ENCODE measurements at places on chromosomes 1 and 21.

DNA sequence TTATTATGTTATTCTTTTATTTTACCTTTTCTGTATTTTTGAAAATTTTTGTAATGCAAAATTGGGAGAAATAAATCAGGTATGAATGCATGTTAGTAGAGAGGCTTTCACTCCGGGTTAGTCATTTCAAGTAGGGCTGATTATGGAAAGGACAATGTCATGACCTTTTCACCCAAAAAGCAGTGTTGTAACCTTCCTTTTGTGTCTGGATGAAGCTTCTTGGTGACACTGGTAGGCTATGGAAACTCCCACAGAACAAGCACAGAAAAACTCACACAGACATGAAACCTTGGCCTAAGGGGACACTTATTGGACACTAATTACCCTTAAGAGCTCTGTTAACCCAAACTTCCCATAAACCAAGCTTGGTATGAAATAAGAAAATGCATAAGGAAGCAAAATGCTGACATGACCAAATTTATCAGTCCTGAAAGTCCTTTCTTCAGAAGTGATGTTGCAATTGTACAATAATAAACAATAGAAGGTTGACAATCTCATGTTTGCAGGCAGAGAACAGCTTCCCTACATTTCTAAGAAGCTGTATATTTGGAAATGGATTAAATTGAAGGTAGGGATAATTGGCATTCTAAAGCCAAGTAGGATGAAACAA is 70.0 kb upstream of the KCNJ15 start:
- DNase-seq, result no peak

- DNase-seq, result peak; percentile 62
Observed at GRCh38 chr1:14280909-14281308, 317.6 kb upstream of the KAZN start.

- DNase-seq, result no peak
Observed at GRCh38 chr1:8424539-8425116, 106.7 kb downstream of the SLC45A1 start.

- no peak for DNase-seq
Observed at GRCh38 chr1:71399594-71399993, 318.8 kb upstream of the ZRANB2 start.

- DNase-seq, result no peak
Observed at GRCh38 chr1:216826214-216826613, 103.0 kb upstream of the ESRRG start.

DNA sequence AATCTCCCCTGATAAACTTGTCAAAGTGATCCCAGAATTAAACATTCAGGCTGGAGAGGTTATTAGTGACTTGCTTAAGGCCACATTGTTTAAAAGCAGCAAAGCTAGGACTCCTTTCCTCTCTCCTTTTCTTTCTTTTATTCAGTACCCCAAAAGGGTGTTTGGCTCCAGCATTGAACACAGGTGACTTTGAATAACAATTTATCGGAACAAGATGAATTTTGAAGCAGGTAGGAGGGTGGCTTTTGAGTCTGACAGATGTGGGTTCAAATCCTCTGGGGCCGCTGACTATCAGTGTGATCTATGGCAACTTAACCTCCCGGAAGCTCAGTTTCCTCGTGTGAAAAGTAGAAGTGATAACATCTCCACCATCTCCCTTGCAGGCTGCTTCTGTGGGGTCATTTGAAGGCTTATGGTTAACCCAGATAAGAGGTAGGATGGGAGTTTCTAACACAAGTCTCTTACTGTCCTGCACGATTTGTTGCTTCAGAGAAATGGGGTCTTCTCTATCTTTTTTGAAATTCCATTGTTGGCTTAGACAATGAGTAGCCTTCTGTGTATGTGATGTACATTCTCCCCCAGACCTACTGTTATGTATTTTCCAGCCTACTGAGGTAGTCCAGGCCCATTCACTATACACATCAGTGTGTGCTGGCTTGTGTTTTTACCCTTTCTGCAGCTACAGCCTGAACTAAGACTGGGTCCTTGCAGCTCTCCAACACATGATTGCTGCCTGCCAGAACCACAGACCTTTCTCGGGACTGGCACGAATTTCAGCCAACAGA is 29.0 kb downstream of the JUN start:
- DNase-seq, result no peak

- DNase-seq, result no peak
Observed at GRCh38 chr21:34771512-34772028, 102.8 kb downstream of the CLIC6 start.

DNA sequence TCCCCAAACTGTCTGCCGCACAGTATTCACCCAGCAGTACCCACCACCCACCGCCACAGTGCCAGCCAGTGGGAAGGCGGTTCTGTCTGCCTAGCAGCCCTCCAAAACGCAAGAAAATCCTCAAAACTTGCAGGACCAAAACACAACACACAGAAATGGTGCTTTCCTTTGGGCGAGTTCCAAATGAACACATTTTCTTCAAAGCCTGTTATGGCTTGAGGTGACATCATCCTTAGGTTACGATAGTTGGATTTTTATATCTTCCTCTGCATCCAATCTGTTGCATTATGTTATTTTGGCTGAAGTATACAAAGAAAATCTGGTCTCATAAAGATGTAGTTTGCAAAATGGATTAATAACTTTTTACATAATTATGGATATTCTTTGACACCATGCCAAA is 8.4 kb upstream of the SPRR3 start:
- DNase-seq, result no peak

DNA sequence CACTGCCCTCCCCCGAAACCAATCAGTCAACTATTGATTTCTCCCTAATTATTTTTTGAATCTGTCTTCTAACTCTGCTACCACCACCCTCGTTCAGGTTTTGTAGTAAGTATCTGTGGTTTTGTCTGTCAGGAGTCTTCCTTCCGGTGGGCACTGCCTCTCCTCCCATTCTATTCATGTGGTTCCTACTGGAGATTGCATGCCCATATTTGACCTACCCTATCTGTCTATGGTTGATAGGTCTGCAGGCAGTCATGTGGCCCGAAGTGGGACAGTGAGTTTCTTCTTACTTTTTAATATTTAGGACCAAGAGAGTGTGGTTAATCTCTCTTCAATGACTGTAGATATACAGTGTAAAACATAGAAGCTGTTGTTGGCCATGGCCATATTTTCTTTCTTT is 17.8 kb upstream of the MAST2 start:
- DNase-seq, result no peak

- no peak for DNase-seq
Observed at GRCh38 chr1:202230061-202230938, 36.7 kb downstream of the LGR6 start.

- DNase-seq, result no peak
Observed at GRCh38 chr1:210291786-210292230, 36.9 kb upstream of the HHAT start.

- no peak for DNase-seq
Observed at GRCh38 chr21:40540216-40540615, 306.7 kb downstream of the DSCAM start.

GRCh38 chr1:19533626-19534025 is 48.3 kb upstream of the CAPZB start:
- no peak for DNase-seq

DNA sequence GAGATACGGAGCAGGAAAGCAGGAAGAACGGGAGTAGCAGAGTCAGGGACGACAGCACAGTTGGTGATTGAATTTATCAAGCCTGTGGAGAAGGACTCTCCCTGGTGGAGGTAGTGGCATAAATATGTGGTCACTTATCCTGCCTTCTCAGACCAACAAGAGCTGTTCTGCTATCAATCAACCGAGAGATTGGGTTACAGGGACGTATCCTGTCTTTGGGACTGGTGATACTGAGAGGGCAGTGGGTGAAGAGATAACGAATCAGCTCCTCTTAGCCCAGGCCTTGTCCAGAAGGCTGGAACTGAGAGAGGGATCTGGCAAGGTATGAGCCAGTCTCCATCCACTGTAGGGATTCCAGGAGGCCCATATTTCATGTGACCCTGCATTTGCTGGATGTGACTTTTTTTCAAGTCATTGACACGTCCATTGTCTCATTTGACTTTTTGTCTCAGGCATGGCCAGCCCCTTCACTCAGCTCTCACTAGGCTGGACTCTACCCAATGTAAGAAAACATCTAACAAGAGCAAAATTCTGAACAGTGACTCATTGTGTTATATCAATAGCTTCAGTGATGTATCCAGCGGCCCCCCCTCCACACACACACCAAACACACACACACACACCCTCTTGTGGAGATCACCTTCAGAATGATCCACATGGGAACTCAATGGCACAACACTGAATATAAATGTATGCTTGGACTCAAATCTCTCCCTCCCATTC is 11.3 kb downstream of the C1orf116 start:
- no peak for DNase-seq

DNA sequence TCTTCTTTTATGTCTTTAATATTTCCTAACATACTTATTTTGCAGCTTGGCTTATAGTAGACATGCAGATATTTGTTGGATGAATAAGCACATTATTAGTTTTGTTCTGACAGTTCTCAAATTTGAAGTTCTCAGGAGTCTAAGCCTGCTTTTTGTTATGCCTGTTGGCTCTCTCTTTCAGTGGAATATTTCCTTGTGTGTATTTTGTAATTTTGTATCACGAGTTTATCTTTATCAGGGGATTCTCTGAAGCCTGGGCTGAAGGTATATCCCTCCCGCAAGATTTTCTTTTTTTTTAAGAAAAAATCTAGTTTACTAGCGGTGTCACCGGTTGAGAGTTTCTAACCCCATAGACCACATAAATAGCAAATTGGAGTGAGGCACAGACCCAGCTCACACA is 105.9 kb downstream of the RGL1 start:
- DNase-seq, result no peak

GRCh38 chr21:31354122-31354521 is 10.1 kb upstream of the TIAM1 start:
- no peak for DNase-seq

DNA sequence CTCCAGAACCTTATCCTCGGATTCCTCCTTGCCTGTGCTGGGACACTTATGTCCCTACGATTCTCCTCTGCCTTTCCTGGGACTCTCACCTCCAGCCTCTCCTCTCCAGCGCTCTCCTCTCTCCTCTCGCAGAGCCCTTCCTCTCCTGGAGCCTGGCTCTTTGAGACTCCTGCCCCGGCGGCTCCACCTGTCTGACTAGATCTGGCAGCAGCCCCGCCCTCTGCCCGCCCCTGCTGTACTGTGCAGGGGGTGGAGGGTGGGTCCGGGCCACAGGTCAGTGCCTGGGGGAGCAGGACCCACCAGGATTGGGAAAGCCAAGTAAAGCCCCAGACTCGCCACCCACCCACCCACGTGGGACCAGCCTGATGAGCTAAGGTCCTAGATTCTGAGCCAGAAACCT is 1.6 kb downstream of the ELOVL1 start:
- no peak for DNase-seq

DNA sequence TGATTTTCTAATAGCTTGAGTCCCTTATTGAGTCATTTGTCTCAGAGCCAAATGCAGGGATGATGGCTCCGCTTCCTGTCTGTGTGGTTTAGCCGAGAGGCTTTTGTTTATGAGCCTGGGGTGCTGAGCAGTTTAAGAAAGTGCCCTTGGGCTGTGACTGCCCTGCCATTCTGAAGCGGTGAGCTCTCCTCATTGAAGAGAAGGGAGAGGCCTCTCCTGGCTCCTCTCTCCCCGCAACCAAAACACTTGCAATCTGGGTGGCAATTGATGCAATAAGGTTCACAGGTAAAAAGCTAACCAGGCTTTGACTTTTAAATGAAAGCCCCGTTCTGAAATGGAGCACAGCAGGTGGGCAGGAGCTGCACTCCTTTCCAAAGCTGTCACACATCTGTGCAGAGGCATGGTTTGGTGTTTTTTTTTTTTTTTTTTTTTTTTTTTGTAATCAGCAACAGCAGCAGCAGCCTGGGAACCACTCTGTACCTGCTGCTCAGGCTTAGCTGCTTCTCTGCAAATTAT is 403.7 kb downstream of the SIPA1L2 start:
- no peak for DNase-seq

GRCh38 chr1:214823311-214824117 is 220.5 kb downstream of the CENPF start:
- no peak for DNase-seq

GRCh38 chr1:53460666-53461322 is 1.6 kb downstream of the DMRTB1 start:
- DNase-seq, result no peak

- no peak for DNase-seq
Observed at GRCh38 chr1:238745069-238745468, 641.3 kb upstream of the CHRM3 start.

DNA sequence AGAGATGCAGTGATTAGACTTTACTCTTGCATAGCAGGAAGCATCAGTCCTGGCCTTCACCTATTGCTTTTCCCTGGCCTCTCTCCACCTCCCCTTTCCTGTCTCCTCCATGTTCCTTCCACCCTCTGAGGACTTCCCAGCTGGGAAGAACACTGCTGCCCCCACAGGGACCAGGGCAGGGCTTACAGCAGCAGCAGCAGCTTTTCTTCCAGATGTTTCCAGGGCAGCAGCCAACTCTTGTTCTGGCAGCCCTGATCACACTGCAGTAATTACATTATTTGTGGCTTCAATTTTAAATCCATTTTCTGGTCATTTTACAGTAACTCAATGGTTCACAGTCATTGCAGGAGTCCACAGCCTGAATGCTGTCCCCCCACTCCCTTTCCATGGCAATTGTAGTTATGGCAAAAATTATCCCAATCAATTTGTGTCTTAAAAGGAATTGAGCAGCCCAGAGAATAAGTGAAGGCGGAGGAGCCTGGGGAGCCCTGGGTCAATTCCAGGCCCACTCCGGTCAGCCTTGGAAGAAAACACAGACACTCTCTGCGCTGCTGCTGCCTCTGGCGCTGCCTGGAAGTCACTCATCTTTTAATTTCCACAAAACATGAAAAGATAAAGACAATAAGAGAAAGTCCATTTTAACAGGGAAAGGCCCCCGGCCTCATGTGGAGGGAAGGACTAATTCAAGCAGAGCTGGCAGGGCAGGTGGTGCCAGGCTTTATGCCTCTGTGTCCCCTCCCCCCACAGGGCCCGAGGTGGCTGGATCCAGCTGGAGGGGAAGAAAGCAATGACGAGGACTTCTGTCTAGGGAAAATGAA is 148.6 kb downstream of the GRIK3 start:
- no peak for DNase-seq

DNA sequence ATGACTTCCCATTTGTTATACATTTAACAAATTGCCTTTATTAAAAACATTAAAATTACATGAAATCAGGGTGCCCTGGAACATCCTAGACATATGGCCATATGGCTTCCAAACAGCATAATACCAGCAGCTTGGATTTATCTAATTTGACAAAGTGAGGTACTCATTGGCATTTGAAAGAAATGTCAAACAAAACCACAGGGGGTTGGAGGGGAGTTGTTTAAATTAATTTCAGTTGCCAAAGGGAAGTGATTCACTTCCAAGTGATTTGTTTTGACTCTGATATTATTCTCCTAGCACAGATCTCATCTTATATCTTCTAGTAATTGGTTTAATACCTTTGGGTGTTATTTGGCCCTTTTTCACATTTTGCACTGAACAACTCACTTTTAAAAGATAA is 24.5 kb upstream of the POU2F1 start:
- DNase-seq, result no peak

- no peak for DNase-seq
Observed at GRCh38 chr1:211089536-211089935, 44.4 kb downstream of the KCNH1 start.

DNA sequence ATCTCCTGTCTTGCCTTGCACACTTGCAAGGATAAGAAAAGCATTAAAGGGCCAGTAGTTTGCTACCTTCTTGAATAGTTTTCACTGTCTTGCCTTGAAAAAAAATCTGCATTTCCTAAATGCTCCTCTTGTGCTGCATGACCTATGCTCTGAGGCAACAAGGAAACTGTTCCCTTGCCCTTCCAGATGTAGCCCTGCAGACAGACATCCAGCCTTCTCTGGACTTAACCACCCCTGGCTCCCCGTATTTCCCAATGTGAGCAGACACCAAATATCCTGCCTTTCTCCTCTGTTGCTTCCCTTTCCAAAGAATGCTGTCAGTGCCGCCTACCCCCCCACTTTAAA is 177.6 kb downstream of the GABPA start:
- DNase-seq, result no peak

GRCh38 chr1:191582169-191582568 is 576.1 kb upstream of the RGS18 start:
- no peak for DNase-seq

Measured in NCI-H1105 (cell line).